Activated CD4-positive, alpha-beta T cell treated with anti-CD3 and anti-CD28 coated beads, Interleukin-2, amount 10 ng/mL, durations not matched to agents 7 days and 5 days (primary cell): ENCODE measurements at places on chromosomes 12 and 14. TPM values are rescaled to one million over a fixed set of nuclear protein-coding genes. Genes with fewer than 3 reads are reported as not detected.

The KRT6C gene
- not detected for total RNA-seq

The TMEM119 gene
- total RNA-seq = 1.7 TPM

The BCL11B gene
- 115 TPM for total RNA-seq

The DCD gene
- not detected for total RNA-seq

The TAS2R7 gene
- total RNA-seq = not detected

The TAS2R42 gene
- total RNA-seq = not detected

The PDZRN4 gene
- total RNA-seq = not detected

The HOXC9 gene
- total RNA-seq = not detected

The IAPP gene
- not detected for total RNA-seq

The TSPAN8 gene
- total RNA-seq = not detected

The MDM1 gene
- total RNA-seq = 25.2 TPM

The PZP gene
- not detected for total RNA-seq

The NRXN3 gene
- total RNA-seq = not detected

The NXPH4 gene
- total RNA-seq = 0.32 TPM

The MSRB3 gene
- total RNA-seq = not detected

The KCNH3 gene
- total RNA-seq = 1.9 TPM

The ADAM20 gene
- total RNA-seq = 0.15 TPM

The NGB gene
- not detected for total RNA-seq
